Stimulated activated CD4-positive, alpha-beta T cell treated with anti-CD3 and anti-CD28 coated beads, Interleukin-12 subunit alpha, Interleukin-12 subunit beta, amount 100 ng/mL, for 48 hours (primary cell): ENCODE measurements at places on chromosomes 13 and 19.

DNA sequence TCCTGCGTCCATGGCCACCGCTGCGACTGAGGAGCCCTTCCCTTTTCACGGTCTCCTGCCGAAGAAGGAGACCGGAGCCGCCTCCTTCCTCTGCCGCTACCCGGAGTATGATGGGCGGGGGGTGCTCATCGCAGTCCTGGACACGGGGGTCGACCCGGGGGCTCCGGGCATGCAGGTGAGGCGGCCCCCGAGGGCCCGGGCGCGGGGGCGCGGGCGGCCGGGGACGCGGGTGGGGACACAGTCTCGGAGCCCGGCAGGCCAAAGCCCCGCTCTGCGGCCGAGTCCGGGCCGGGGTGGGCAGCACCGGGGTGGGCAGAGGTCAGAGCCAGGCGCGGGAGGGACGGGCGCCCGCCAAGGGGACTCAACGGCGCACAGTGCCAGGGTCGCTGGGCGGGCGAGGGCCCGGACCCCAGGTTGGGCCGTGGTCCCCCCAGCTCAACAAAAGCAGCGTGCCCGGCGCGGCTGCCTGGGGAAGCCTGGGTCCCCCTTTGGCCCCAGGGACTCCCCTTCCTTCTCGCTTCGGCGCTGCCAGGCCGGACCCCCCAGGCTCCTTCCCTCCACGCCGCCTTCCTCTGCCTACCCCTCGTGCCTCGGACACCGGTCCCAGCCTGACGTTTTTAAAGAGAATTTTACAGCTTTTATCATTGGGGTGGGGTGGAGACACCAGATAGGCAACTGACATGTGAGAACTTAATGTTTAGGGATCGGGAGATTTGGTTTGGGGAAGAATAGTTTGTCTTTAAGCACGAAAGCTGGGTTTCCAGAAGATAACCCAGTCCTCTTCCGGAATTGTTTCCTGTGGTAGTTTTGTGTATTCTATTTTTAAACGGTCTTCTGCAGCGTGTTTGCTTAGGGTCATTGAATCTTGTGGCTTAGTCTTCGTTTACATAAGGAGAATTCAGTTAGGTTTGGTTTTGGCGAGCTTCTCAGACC, 509 bp downstream of the TPP2 start:
- DNase-seq: no peak

- DNase-seq: no peak
Measured at GRCh38 chr19:45913874-45914830, at the start of gene NANOS2. NANOS2 (minus strand) TSS chr19:45914778; CDS start chr19:45914693, 85 bp downstream.

DNA sequence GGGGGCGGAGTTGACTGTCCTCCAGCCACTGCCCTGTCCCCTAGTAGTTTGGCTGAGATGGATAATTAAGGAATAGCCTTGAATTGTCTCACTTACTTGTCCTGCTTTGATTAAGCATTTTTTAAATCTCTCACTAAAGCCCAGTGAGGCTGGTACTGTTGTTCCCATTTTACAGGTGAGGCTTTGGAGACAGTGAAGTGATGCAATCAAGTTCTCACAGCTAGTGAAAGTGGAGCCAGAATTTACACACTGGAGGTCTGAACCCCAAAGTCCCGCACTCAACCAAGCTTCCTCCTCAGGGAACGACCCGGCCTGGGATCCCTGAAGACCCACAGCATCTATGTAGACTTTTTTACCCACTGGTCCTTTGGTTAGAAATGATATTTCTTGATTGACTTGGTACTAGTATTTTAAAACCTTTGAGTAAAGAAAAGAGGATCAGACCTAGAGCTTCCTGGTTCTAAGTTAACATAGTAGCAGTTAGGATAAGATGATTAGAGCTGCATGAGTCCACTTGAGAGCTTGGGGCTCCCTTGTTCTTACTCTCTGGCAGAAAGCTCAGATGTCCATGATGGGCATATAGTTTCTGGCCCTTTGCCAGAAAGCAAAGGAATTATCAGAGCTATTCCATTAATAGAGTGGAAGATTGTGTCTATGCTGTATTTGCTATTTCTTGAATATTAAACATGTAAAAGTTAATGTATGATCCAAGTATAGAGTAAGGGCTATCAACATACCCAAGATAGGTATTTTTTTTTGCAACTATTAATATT, 154.3 kb downstream of the LMO7 start:
- no peak for DNase-seq

DNA sequence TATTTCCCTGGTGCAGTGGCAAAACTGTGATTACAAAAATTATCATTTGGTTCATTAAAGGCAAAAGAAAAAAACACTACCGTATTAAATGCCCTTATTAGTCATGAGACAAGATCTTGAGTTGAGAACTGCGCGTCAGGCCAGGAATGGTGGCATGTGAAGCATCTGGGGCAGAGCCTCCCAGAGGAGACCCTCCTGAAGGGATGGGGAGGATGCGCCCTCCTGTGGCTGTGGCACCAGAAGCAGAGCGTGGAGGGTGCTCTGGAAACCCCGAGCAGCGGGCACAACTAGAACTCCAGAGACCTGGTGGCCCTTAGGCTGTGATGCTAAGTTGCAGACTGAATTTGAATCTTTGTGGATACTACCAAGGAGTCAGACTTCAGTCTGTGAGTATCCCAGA, 11.5 kb downstream of the CUL4A start:
- no peak for DNase-seq

GRCh38 chr13:66365101-66365500, 865.0 kb downstream of the PCDH9 start:
- no peak for DNase-seq

- no peak for DNase-seq
Measured at GRCh38 chr13:35956074-35956473, 175.1 kb downstream of the DCLK1 start.

GRCh38 chr13:105346141-105346775, 1189.2 kb downstream of the EFNB2 start:
- no peak for DNase-seq

- peak; percentile 3 for DNase-seq
Measured at GRCh38 chr13:35157143-35157755, 215.2 kb downstream of the NBEA start.

DNA sequence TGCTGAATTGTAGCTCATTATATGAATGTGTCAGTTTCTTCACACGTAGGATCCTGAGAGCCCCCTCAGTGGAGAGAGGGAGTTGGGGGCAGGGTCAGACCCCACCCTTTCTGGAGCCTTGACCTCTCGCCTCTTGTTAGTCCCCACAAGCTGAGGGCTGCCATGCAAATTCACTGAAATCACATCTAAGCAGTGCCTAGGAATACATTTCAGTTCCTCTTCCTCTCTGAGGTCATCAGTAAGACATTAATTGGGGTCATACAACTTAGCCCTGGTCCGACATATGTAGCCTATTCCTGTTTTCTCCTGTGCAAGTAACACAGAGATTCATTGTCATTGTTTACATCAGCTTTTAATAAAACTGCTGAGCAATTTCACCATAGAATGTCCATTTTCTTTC, 30.0 kb downstream of the MYO9B start:
- DNase-seq: no peak

GRCh38 chr13:95226932-95227695, 74.1 kb downstream of the ABCC4 start:
- no peak for DNase-seq

DNA sequence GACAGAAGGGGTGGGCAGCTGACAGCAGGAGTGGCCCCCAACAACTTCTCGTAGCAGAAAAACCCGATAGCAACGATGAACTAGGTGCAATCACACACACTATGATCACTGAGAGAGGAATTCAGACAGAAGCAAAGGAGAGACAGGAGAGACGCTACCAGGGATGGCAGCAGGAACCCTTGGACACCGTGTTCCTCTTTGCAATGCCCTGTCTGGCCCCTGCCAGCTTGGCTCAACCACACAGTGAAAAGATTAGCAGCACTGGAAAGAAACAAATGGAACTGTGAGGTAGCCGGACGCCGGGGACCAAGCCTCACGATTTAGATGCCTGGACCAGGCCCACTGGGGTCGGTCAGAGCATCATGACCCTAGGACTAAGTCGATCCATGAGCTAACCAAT, 23.6 kb downstream of the DCAF15 start:
- no peak for DNase-seq

- DNase-seq: no peak
Measured at GRCh38 chr19:57245959-57246358, 5.5 kb downstream of the ZNF805 start.

GRCh38 chr19:12551060-12551832, at the start of gene ZNF564:
ZNF564 (minus strand) TSS chr19:12551482; CDS start chr19:12551332, 150 bp downstream.
- DNase-seq: peak; percentile 88

- DNase-seq: no peak
Measured at GRCh38 chr19:51621178-51621577, 9.0 kb downstream of the SIGLEC5 start.

- no peak for DNase-seq
Measured at GRCh38 chr13:39016787-39017186, 21.1 kb downstream of the PROSER1 start.

DNA sequence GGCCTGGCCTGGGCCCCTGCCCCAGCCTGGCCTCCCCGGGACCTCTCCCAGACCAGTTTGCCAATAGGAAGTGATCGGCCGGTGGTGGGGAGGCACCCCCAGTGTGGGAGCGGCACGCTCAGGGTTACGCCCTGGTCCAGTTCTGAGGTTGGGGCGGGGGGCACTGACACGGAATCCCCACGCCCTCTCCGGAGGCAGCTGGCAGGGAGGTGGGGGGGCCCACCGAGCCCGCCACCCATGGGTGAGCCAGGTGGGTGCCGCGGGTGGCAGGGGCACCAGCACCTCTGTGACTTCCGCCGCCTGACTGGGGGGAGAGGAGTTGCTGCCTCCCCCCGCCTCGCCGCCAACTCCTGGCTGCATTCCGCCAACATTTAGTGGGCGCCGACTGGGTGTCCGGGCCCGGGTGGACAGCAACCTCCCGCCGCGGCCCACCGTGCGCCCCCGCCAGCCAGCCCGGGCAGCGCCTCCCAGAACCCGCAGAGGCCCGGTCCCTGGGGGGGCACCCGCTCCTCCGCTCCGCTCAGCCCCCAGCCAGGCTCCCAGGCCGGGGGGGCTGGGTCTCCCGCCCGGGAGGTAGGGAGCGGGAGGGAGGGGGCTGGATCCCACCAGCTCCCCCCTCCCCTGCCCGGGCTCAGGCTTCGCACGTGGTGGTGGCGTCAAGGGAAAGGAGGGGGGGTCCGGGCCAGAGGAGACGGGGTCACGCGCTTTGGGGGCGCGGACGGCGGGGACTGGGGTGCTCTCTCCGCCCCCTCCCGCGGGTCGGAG, 2.0 kb downstream of the ZBTB7A start:
- no peak for DNase-seq

- no peak for DNase-seq
Measured at GRCh38 chr19:19489804-19490204, 25.5 kb downstream of the TSSK6 start.

DNA sequence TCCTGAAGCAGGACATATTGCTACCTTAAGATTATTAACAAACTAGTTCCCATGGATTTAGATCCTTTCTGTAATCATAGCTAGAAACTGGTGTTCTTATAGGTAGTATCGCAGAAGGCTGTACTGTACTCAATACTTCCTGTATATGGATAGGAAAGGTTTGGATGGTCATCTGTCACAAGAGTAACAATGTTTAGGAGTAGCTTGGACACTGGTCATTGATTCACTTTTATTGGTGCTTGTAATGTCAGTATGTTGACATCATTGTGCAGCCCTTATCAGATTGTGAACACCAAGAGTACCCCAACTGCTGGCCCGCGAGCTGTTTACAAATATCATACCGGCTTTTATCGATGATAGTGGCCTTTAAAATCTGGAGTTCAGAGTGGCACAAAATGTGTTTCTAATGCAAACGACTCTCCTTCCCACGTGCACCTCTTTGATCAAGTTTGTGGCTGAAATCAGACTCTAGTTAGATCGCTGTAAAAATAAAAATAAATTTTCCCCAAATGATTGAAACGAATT, 605 bp upstream of the CDK8 start:
- no peak for DNase-seq

GRCh38 chr13:66974889-66975288, 255.2 kb downstream of the PCDH9 start:
- no peak for DNase-seq

DNA sequence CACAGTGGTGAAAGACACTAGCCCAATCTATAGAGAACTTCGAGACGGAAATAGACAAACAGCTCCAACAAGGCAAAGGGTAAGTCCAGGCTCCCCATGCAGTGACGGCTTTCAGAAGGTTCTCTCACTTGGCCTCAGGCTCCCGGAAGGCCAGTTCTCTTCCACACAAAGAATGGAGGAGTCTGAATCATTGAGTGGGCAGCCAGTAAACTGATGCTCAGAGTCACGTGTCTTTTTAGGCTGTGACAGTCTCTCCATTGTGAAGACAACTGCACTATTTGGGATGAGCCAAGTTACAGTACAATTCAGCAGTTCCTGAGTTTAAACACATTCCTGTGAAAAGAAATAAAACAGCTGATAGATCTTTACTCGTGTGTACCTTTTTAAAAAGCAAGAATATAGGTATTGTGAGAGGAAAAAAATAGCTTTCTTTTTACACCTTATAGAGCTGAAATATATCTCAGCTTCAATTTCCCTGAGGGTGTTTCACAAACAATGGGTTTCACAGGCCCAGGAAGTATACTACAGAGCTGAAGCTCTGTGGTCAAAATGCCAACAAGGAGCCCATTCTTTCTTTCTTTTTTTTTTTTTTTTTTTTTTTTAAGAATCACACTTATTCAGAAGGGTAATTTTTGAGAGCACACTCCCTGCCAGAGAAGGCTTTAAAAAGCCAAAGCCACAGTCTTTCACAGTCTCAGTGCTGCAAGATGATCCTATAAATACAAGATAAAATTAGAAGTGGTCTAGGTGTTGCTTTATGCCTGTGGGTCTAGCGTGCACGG, 135.1 kb downstream of the FREM2 start:
- no peak for DNase-seq

- no peak for DNase-seq
Measured at GRCh38 chr13:59449750-59450149, 714.0 kb downstream of the DIAPH3 start.

GRCh38 chr13:101018720-101019119, 344.1 kb upstream of the TMTC4 start:
- DNase-seq: no peak

- DNase-seq: no peak
Measured at GRCh38 chr19:42330241-42330711, 4.8 kb downstream of the MEGF8 start.

- DNase-seq: no peak
Measured at GRCh38 chr13:113207890-113208420, 514 bp downstream of the PCID2 start.

DNA sequence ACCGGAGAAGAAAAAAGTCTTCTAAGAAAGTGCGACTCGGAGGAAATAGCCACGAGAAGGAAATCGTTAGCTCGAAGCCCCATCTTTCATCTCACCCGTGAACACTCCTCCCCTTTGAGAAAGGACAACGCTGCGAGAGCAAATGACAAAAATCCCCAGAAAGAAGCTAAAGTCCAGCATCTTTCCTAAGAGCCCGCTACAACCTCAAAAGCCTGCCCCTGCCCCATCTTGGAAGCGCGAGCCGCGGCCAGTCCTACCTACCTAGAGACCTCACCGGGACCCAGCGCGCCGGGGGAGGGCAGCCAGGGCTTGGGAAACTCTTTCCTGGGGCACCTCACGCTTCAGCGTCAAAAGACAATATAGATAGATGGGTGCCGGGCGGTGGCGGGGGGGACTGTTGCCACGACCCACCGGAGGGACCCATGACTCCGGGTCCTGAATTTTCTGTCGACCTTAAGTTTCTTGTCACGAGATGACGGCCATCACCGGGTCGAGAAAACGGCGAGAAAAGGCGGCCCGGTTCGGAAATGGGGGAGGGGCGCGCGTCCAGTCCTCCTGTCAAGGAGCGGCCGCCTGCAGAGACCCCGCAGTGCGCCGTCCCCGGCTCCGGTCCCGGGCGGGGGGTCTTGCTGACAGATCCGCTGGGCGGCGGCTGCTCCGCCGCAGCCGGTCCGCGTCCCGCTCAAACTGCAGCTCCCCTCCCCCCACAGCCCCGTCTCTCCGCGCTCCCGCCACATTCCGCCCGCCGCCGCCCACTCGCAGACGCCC, 65.9 kb downstream of the KCNRG start:
- DNase-seq: peak; percentile 43
